ENCODE measurements at places on chromosomes 7 and 10.

- DNase-seq: no peak
Measured at GRCh38 chr7:88485821-88486220, 179.1 kb upstream of the STEAP4 start.

GRCh38 chr10:96509017-96509641 lies 4.6 kb downstream of the TLL2 start:
- no peak for DNase-seq

- no peak for DNase-seq
Measured at GRCh38 chr10:5470062-5470751, 29.2 kb downstream of the CALML5 start.

DNA sequence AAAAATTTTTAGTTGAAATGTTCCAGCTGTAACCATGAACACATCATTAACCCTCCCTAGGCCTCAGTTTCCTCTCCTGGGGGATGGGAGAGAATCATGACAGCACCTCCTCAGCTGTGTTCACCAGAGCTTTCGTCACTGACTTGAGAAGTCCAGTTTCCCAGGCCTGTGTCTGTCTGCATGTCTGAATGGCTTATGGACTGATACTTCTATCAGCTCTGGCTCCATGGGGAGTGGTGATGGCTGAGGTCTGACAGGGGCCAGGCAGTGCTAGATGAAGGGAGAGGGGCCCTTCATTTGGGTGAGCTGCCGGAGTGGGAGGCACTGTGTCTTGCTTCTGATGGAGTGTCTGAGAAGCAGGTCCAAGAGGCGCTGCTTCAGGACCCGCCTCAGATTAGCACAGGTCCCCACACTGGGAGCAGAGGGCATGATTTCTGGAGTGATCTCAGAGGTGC lies 192.9 kb downstream of the PTPN20 start:
- DNase-seq: no peak

- no peak for DNase-seq
Measured at GRCh38 chr10:33680036-33680435, 345.6 kb upstream of the NRP1 start.

Measured in A549 (cell line).